ENCODE measurements at places on chromosomes 7 and 10. TPM values are rescaled to one million over a fixed set of nuclear protein-coding genes. Genes with fewer than 3 reads are reported as not detected.

Gene OR2A5
- not detected for polyA plus RNA-seq

Gene ANXA8L1
- 0.15 TPM for polyA plus RNA-seq

Gene TLL2
- not detected for polyA plus RNA-seq

Gene INMT
- 2.1 TPM for polyA plus RNA-seq

Gene ADRA2A
- 99.6 TPM for polyA plus RNA-seq

Gene ASAH2B
- 0.79 TPM for polyA plus RNA-seq
